Stimulated activated CD4-positive, alpha-beta T cell treated with anti-CD3 and anti-CD28 coated beads, Interleukin-4, amount 100 ng/mL, for 4 hours (primary cell): ENCODE measurements at places on chromosomes 16 and 17.

- DNase-seq = peak; percentile 71
These were observed 13.7 kb downstream of the SYCE1L start for GRCh38 chr16:77212741-77213541.

GRCh38 chr16:86529160-86529559 lies 18.8 kb downstream of the FOXF1 start:
- no peak for DNase-seq

GRCh38 chr16:12260647-12261262 lies 284.2 kb downstream of the SNX29 start:
- no peak for DNase-seq

DNA sequence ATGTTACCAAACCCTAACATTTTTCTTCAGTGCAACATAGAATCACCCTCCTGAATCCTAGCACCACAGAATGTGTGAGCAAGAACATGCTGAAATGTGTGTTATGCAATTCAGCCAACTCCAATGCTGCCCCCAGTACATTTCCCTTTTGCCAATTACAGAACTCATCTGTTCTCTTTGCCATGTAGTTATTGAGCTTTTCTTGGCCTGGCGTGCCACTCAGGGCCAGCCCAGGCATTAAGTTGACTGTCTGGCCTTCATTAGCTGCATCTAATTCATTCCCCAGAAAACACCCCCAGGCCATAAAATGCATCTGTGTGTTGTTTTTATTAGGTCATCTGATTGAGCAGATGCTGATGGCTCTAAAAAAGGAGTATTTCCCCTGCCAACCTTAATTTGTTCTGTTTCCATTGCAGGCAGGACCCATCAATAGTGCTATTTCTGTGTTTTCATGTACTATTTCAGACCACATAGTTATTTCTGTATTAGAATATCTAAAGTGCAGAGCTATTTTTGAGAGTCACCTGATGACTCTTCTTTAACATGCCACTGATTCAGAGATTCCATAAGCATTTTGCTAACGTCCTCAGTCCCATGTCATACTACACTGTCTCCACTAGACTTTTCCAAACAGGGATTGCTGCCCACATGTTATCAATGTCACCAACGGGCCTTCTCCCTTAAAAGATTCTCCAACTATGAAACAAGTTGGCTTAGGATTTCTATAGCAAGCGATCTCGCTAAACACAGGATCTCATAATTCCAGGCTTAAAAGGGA lies 969.7 kb downstream of the CDH11 start:
- DNase-seq = no peak

DNA sequence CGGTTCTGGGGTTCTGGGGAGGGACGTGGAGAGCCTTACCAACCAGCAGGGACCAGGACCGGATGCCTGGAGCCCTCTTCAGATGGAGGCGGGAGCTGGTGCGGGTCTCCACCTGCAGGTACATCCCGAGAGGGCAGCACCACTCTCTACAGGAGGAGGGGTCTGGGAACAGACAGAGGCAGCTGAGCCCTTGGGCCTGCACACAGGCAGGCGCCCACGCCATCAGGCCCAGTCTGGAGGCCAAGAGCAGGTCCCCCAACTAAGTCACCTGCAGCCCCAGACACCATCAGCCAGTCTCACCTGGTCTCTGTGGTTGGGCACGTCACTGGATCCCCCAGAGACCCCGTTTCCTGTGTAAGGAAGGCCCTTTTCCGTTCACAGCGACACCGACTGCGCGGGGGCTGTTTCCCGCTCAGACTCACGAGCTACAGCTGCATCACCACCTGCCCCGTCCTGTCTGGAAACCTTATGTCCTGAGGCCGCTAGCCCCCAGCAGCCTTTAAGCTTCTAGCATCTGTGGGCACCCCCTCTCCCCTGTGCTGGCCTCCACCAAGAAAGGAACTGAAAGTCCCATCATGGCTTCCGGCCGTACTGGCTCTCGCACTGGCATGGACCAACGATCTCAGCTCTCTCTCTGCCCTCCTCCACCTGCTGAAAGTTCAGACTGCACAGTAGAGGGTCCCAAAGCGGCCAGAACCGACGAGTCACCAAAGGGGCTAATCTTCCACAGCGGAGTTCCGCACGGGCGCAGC lies 1.2 kb downstream of the CYBC1 start:
- peak; percentile 78 for DNase-seq

- no peak for DNase-seq
These were observed 4.1 kb downstream of the SMTNL2 start for GRCh38 chr17:4588391-4588790.

GRCh38 chr16:69157196-69157595 lies 24.7 kb downstream of the UTP4 start:
- DNase-seq = no peak

DNA sequence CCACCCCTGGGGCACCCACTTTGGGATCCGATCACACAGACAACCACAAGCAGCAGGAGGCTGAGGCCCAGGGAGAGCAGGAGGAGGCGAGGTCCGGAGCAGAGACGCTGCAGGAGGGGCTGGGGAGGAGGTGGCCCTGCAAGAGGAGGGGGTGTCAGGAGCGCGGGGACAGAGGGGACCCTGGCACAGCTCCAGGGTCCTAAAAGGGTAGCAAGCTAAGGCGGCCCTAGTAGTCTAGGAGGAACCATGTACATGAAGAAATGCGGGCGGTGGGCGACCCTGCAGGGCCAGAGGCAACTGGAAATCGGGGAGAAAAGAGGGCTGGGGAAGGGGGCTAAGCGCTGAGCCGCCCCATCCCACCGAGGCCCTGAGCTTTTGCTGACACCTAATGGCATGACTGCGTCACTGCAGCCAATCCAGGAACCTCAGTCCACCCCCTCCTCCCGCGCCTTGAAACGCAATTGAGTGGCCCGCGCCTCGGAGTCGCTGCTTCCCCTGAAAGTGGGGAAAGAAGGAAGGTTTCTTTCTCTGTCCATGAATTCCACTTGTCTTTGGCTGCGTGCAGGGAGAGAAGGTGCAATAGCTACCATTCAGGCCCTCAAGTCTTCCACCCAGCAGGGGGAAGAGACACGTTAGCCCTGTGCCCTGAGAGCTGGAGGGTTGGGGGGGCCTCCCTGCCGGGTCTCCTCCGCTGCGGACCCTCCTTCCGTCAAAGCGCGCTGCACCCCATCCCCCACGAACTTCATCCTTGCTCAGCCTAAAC lies 1.8 kb downstream of the ASGR1 start:
- DNase-seq = peak; percentile 56

DNA sequence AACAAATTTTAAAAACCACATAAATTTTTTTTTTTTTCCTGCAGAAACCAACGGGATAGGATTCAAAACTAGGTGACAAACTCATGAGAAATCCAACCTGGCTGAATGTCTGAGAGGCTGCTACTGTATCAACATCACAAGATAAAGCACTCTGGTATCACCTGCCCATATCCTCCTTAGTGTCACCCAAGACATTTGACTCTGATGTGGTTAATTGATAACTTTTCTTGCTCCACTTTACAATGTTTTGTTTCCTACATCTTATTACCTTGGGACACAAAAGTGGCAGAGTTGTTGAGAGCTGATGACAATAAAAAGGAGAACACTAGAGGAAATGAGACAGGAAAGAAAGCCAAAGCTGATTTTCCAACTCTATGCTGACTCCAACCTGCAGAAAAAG lies 4.0 kb upstream of the FBXL20 start:
- no peak for DNase-seq

DNA sequence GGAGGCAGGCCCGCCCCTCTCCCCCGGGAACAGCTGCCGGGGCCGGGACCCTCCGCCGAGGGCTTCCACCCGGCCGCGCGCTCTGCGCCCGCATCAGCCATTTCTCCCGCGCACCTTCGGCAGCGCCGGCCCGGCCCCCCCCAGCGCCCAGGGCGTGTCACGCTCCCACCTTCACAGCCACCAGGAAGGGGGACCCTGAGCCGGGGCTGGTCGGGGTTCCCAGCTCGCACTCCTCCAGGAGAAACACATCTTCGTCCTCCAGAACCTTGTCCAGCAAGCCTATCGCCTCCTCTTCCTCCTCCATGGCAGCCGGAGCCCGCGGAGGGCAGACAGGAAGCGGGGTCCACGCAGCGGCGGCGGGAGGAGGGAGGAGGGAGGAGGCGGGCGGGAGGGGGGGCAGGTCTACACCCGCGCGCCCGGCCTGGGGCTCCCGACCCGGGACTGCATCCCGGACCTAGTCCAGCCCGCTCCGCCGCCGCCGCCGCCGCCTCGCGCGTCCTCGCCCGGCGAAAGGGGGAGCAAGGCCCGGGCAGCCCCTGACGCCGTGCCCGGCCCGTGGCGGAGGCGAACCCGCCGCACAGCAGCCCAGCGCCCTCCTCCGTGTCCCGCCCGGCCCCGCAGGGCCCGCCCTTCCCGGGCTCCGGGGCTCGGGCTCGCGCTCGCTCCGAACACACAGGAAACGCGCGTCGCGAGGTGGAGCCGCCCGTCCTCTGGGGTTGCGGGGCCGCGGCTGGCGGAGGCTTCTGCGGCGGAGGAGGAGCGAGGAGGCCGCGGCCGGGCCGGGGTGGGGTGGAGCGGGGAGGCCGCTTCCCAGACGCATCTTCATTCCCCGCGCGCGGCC lies 70.8 kb downstream of the ABR start:
- peak; percentile 62 for DNase-seq

GRCh38 chr17:49832840-49833599 lies 14.8 kb downstream of the TAC4 start:
- no peak for DNase-seq

DNA sequence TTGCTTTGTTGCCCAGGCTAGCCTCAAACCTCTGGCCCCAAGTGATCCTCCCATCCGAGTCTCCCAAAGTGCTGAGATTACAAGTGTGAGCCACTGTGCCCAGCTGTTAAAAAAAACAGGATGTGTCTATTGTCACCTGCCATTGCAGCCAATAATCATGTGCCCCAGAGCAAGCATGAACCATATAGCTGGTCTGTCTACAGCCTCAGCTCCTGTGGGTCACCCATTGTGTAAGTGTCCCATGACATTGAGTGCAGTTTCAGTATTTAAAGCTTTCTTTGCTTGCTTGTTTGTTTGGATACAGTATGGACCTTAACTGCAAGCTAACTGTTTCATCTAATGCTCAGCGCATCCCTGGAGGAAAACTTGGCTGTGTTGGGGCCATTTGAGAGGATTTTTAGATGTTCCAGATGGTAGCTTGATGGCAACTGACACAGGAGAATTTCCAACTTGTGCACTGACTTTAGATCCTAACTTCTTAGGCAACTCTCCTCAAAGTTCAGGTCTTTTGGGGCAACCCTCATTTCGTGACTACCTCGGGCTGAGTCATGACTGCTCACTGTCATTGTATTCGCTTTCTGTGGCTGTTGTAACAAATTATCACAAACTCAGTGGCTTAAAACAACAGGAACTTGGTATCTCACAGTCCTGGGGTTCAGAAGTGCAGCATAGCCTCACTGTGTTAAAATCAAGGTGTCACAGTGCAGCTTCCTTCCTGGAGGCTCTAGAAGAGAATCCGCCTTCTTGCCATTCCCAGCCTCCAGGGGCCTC lies 30.3 kb upstream of the ADORA2B start:
- DNase-seq = no peak

DNA sequence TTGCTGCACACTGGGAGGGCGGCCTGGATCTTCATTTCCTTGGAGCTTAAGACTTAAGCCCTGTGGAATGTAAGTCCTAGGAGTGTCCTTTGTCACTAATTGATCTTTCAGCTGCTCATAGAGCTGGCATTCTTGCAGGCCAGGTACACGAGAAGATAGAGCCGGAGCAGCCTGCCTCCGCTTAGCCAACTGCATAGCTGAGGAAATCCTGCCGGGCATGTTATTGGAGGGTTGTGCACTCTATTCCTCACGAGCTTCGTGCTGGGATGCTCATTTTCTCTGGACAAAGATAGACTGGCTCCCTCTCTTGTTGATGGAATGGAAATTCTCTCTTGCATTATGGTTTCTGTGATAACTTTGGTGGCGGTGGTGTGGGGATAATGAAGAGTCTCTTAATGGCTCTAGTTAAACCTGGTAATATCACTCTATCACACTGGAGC lies 76.9 kb downstream of the RPA1 start:
- DNase-seq = no peak

DNA sequence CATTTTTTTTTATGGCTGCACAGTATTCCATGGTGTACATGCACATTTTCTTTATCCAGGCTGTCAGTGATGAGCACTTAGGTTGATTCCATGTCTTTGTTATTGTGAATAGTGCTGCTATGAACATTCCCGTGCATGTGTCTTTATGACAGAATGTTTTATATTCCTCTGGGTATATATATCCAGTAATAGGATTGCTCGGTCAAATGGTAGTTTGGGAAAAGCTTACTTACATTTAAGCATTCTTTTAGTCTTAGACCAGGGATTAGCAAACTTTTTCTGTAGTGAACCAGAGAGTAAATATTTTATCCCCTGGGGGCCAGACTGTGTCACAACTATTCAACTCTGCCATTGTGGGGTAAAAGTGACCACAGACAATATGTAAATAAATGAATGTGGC lies 40.2 kb downstream of the MED13 start:
- no peak for DNase-seq

GRCh38 chr17:68566442-68566738 lies 34.8 kb downstream of the FAM20A start:
- DNase-seq = no peak

DNA sequence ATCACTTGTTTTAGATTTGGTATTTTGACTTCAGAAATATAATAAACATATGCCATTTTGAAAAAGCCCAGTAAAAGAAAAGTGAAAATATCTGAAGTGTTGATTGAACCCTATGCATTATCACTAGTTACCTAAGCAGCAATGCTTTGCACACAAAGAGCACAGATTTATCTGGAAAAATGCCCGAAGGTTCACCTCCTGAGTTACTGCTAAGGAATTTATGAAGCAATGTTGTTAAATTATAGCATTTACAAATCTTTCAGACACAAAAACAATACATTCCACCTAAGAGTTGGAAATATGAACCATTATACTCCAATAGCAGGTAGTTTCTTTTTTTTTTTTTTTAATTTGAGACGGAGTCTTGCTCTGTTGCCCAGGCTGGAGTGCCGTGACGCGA lies 38.9 kb upstream of the GHDC start:
- no peak for DNase-seq

GRCh38 chr17:6427279-6427781 lies 7.6 kb downstream of the AIPL1 start:
- peak; percentile 11 for DNase-seq

DNA sequence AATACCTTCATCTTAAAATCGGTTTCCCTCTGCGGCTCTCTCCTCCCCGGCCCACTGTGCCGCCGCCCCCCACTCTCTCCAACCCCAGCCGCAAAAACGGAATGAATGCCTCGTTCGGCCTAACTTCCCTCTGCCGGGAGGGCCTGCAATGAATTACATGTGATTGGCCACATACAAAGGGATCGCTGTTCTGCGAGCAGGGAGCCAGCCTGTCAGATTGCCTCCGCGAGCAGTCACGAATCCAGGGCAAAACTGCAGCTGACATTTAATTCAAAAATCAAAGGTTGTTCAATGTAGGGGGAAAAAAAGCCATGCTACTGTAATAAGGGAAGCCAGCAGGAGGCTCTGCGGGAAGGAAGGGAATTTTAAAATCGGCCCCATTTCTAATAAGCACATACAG lies 84.9 kb downstream of the TBC1D16 start:
- DNase-seq = no peak

- DNase-seq = no peak
These were observed 89.5 kb downstream of the MRC2 start for GRCh38 chr17:62716834-62717588.

- peak; percentile 46 for DNase-seq
These were observed 9.9 kb upstream of the TSPOAP1 start for GRCh38 chr17:58338454-58338840.
